ENCODE measurements at places on chromosomes 11 and 22. TPM values are rescaled to one million over a fixed set of nuclear protein-coding genes. Genes with fewer than 3 reads are reported as not detected.

GRCh38 chr11:28677721-28678120 is 569.5 kb downstream of the METTL15 start:
- DNase-seq: no peak
- no peaks in the 10 kb centered on the region for H3K4me1 ChIP-seq
- H3K27me3 ChIP-seq: no peaks in the 10 kb centered on the region
- no peak overlapping the region for H3K27ac ChIP-seq
- no peaks in the 10 kb centered on the region for H3K36me3 ChIP-seq
- no peak overlapping the region for H3K4me3 ChIP-seq

DNA sequence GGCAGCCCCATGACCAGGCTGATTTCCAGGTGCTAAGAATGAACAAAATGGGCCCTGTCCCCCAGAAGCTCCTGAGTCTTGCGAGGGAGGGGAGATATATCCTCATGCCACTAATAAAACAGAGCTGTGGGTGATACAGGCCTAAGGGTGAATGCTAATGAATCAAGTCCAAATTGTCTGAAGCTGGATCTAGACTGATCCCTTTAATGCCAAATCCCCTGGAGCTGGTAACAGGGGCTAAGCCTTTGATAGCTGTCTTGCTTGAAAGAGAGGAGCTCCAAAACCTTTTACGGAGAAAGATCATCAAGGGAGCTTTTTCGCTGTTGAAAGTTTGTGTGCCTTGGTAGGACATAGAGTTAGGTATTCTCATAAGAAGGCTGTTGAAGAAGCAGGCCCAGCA is 79.7 kb downstream of the PPFIBP2 start:
- no peak overlapping the region for H3K27ac ChIP-seq
- no peaks in the 10 kb centered on the region for H3K36me3 ChIP-seq
- DNase-seq: no peak
- H3K4me1 ChIP-seq: no peaks in the 10 kb centered on the region
- H3K27me3 ChIP-seq: no peaks in the 10 kb centered on the region
- no peak overlapping the region for H3K4me3 ChIP-seq

GRCh38 chr22:24319451-24319850 is 48.8 kb downstream of the SPECC1L start:
- H3K27ac ChIP-seq: no peak overlapping the region
- peaks cover under 1% of the 10 kb centered on the region for H3K36me3 ChIP-seq
- no peak overlapping the region for H3K4me3 ChIP-seq
- H3K27me3 ChIP-seq: no peaks in the 10 kb centered on the region
- DNase-seq: no peak
- H3K4me1 ChIP-seq: peaks cover 19% of the 10 kb centered on the region

- peak; percentile 74 for DNase-seq
- peaks cover 28% of the 10 kb centered on the region for H3K36me3 ChIP-seq
- peak overlapping the region; percentile 91 for H3K27ac ChIP-seq
- peak overlapping the region; percentile 65 for H3K4me3 ChIP-seq
- no peaks in the 10 kb centered on the region for H3K27me3 ChIP-seq
Observed at GRCh38 chr11:62770778-62771143, 435 bp upstream of the TAF6L start.

- peaks cover 13% of the 10 kb centered on the region for H3K36me3 ChIP-seq
- no peak overlapping the region for H3K27ac ChIP-seq
- H3K4me3 ChIP-seq: no peak overlapping the region
- no peaks in the 10 kb centered on the region for H3K27me3 ChIP-seq
- H3K4me1 ChIP-seq: no peaks in the 10 kb centered on the region
Observed at GRCh38 chr11:66220566-66220935, 47.9 kb upstream of the RAB1B start.

KCTD21 gene
- 18.8 TPM for total RNA-seq

Data from sigmoid colon (tissue), 7 donors.